Skin of body (tissue), 3 donors: ENCODE measurements at places on chromosomes 5 and 9.

DNA sequence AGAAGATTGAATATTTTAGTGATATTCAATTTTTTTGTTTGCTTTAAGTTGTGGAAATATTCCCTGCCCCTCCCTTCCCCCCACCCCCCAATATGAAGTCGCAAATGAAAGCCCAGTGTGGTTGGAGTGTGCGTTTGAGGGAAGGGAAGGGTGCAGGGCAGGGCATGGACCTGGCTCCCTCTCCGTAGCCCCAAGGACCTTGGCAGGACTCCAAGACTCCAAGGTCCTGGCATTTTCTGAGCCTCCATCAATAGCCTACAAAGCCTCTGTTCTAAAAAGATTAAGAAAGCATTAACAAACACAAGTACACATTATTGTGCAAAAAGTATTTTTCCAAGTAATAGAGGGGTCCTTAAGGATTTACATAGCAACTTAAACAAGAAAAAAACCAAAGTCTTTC lies 38.8 kb upstream of the PTPN3 start:
- no peak for DNase-seq

- DNase-seq: no peak
Observed at GRCh38 chr9:133939171-133939785, 52.8 kb downstream of the VAV2 start.

DNA sequence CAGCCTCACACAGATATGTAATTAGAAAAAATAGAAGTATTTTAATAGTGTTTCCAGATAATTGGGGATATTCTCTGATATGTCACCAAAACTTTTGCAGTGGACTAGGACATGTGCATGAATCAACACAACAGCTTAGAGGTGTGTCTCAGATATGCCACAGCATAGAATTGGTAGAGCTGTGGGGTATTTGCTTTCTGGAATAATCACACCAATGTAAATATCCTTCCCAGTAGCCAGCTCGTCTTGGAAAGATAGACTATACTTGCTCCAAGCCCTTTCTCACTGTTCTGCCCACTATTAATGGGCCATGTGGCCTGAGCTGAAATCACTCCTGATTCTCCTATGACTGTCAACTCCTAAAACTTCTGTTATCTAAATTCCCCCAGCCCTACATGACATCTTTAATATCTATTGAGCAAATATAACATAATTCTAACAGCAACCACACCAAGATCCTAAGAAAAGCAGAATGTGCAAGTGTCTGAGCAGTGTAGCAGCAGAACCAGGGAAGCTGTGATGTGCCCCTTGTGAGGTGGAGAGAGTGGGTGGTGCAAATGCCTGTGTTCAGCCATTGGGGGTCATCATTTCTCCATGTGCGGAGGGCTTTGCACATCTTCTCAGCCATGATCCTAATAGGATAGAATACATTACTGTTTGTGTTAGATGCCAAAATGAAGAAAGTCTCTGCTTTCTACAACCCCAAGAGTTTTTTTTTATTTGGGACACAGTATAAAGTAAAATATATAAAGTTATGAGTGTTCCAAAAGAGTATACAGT lies 65.0 kb downstream of the MELK start:
- no peak for DNase-seq

GRCh38 chr5:149870232-149870631 lies 74.4 kb downstream of the PDE6A start:
- DNase-seq: no peak
